ENCODE measurements at places on chromosomes 2 and 18.
A peak's percentile ranks its signal among the peaks of the same experiment; 100 is the strongest.

DNA sequence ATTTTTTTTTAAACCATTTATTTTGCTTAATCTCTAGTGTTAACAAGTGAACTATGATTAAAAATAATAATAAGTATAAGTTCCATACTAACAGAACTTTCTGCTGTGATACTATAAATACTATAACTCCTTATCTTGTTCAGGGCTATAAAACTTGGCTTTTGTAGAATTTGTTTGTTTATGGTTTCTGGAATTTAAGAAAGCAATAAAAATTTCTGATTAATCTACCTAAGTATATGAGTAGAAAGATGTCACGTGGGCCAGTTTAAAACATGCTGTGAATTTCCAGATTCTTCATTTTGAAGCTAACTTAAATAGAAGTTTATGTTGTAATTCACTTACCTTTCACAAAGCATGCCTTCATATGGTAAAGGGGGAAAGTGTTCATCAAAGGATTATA lies 1236.3 kb upstream of the ACVR2A start:
- no peak for DNase-seq
- H3K4me3 ChIP-seq, result no peak overlapping the region
- no peaks in the 10 kb centered on the region for H3K36me3 ChIP-seq
- no peak overlapping the region for H3K27ac ChIP-seq

DNA sequence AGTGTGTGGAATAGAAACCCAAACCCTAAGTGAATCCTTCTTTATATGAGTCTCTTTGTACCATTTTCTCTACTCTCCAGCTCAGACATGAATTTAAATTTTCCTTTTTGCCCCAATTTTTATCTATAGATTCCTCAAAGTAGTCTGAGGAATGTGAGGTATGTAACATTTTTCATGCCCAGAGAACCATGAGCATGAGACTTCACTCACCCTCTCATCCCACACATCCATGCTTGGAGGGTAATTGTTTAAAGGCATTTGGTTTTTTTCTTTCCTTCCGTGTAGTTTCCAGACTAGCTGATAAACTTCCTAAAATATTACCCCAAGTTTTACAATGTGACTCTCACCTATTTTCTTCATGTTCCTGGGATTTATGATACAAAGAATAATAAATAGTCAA lies 2056.8 kb upstream of the CELF4 start:
- no peak overlapping the region for H3K27ac ChIP-seq
- H3K4me3 ChIP-seq, result no peak overlapping the region
- H3K27me3 ChIP-seq, result no peaks in the 10 kb centered on the region
- DNase-seq, result no peak
- no peaks in the 10 kb centered on the region for H3K36me3 ChIP-seq
- no peaks in the 10 kb centered on the region for H3K4me1 ChIP-seq

DNA sequence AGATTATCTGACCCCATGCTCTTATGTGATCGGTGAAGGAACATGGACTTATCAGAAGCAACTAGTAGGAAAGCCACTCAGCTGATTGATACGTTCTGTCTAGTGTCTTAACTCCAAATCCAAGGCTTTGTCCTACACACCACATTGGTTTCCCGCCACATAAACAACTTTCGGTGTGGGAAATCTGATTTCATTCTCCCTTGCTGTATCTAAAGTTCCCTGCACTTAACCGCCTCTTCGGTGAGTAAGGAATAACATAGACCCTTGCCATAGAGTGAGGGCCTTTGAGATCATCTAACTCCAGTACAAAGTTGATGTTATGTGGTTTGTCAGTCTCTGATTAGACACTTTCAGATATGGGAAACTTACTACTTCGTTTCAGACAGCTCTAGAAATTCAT lies 538.2 kb upstream of the TNP1 start:
- H3K36me3 ChIP-seq, result no peaks in the 10 kb centered on the region
- no peaks in the 10 kb centered on the region for H3K4me1 ChIP-seq
- no peak for DNase-seq
- no peak overlapping the region for H3K4me3 ChIP-seq
- no peaks in the 10 kb centered on the region for H3K27me3 ChIP-seq

GRCh38 chr2:72694715-72695496 lies 130.9 kb downstream of the EXOC6B start:
- no peaks in the 10 kb centered on the region for H3K36me3 ChIP-seq
- 0 out of 2 replicates have a peak, but pooled peaks cover 4% of the 10 kb centered on the region for H3K4me1 ChIP-seq

DNA sequence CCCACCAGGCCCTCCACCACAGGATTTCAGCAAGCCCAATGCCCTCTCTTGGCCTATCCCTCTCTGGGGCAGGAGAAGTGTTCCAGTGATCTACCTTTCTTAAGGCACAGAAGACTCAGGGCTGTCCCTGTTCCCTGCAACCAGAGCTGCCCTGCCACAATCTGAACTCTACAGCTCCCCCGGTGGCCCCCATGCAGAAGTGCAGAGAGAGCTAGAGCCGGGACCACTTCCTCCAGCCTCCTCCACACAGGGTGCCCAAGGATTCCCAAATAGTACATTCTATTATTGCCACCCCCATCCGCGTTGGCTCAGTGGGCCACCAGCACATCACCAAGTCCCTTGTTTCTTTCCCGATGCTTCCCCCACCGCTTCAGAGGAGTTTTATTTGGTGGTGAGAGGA lies 114.8 kb upstream of the PTPRM start:
- peak; percentile 31 for DNase-seq
- no peaks in the 10 kb centered on the region for H3K36me3 ChIP-seq
- no peak overlapping the region for H3K4me3 ChIP-seq
- H3K4me1 ChIP-seq, result no peaks in the 10 kb centered on the region

DNA sequence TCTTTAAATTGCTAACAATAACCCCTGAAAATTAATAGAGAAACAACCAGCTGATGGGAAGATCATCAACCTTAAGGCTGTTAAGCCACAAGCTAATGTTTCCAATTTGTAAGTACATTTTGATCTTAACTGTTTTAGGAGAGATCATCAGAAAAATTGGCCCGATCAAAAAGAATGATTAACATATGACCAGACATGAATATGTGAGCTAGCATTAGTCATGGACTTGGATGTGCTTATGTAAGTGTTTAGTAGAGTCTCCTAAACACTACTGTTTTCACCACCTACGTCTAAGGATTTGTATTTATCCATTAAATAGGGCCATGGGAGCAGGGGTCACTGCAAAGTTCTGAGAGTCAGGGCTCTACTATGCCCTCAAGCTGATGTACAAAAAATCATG lies 4.3 kb downstream of the LMAN1 start:
- H3K27ac ChIP-seq, result no peak overlapping the region
- H3K27me3 ChIP-seq, result no peaks in the 10 kb centered on the region
- no peak for DNase-seq
- peaks cover 36% of the 10 kb centered on the region for H3K36me3 ChIP-seq

DNA sequence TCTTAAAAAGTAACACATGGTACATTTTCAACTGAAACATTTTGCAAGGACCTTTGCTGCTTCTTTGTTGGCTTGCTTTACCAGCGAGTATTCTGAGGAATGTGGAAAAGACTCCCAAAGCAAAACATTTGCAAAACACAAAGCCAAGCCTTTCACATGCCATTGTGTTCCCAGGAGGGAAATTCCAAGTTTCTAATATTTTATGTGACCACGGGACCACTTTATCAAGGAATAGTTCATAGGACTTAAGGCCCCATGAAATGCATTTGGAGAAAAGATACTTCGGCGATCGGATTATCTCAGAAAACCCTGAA lies 26.2 kb downstream of the CYP27C1 start:
- no peak overlapping the region for H3K27ac ChIP-seq
- no peaks in the 10 kb centered on the region for H3K36me3 ChIP-seq
- H3K4me1 ChIP-seq, result no peaks in the 10 kb centered on the region
- H3K4me3 ChIP-seq, result no peak overlapping the region
- 0 out of 2 replicates have a peak, but pooled peaks cover 7% of the 10 kb centered on the region for H3K27me3 ChIP-seq

- no peak for DNase-seq
- H3K4me3 ChIP-seq, result no peak overlapping the region
- no peaks in the 10 kb centered on the region for H3K27me3 ChIP-seq
- no peak overlapping the region for H3K27ac ChIP-seq
These were observed 76.9 kb downstream of the TTC21B start for GRCh38 chr2:165876712-165877111.

- no peaks in the 10 kb centered on the region for H3K27me3 ChIP-seq
- no peaks in the 10 kb centered on the region for H3K36me3 ChIP-seq
- no peak overlapping the region for H3K4me3 ChIP-seq
- H3K27ac ChIP-seq, result no peak overlapping the region
These were observed 97.4 kb downstream of the MEP1B start for GRCh38 chr18:32287249-32287648.

- no peak for DNase-seq
- H3K36me3 ChIP-seq, result no peaks in the 10 kb centered on the region
- H3K27me3 ChIP-seq, result no peaks in the 10 kb centered on the region
- H3K4me1 ChIP-seq, result peaks cover 43% of the 10 kb centered on the region
These were observed 1038.6 kb downstream of the SOCS6 start for GRCh38 chr18:71327441-71327840.

DNA sequence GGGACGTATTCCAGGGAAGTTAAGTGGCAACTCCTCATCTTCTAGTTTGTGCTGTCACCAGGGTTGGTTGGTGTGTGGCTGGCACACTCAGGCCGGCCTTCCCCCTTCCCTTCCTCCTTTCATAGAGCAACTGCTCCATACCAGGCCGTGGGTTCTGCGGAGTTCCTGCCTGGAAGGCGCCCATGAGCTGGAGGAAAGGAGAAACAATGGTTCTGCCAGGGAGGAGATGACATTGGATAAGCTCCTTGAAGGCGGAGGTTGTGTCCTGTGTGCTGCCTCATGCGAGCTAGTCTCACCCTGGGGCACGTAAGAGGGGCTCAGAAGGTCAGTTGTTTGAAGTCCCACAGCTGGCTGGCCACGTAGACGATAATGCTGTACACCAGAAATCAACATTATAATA lies 19.2 kb downstream of the ASAP2 start:
- H3K36me3 ChIP-seq, result no peaks in the 10 kb centered on the region
- H3K4me3 ChIP-seq, result no peak overlapping the region
- H3K27ac ChIP-seq, result no peak overlapping the region
- H3K4me1 ChIP-seq, result no peaks in the 10 kb centered on the region

DNA sequence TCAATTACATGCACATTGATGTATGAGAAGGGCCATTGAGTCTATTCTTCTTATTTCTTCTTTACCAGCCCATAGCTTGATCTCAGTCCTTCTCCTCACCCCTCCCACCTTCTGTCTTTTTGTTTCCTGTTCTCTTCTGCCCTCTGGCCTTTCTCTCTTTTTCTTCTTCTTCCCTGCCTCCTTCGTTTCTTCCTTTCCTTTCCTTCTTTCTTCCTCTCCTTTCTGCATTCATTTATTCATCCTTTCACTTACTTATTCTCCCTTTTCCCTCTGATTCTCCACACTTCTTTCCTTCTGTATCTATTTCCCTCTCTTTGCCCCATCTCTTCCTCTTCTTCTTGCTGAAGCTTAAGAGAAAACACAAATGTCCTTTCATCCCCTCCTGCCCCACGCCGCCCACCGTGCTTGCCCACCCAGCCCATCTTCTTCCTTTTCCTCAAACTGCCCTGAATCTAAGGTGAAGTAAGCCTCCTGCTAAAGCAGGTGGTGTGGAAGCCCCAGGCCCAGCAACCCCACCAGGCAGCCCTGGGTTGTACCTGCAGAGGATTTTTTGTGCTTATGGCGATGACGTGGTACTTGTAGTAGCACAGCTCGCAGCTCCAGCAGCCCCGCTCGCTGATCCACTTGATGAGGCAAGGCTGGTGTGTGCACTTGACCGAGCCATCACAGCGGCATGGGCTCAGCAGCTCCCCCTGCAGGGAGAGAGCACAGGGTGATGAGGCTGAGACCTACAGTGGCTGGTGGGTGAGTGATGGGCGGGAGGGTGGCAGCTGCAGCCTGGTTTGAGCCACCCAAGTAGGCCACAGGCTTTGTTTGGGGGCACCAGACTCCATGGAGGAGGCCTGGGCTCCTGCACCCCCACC lies 89.0 kb downstream of the MARCHF4 start:
- H3K36me3 ChIP-seq, result no peaks in the 10 kb centered on the region
- no peak for DNase-seq
- peaks cover 2% of the 10 kb centered on the region for H3K4me1 ChIP-seq
- H3K27ac ChIP-seq, result no peak overlapping the region
- no peak overlapping the region for H3K4me3 ChIP-seq

DNA sequence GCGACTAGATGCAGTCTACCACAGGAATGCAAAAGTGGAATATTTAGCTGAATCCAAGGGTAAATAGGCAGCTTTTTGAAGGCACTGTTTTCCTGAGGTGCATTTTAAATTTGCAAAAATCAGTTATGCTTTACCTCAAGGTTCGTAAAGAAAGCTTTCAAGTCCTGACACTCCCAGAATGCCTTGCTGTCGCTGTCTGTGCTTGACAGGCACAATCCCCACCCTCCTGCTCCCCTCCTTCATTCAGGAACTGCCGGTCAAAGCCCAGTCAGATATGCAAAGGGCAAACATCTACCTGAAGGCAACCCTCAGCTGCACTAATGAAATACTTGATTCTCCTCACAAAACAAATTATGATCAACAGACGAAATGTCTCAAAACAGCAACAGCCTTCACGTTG lies 97.4 kb upstream of the DDX18 start:
- H3K27ac ChIP-seq, result no peak overlapping the region
- DNase-seq, result no peak
- H3K4me3 ChIP-seq, result no peak overlapping the region

DNA sequence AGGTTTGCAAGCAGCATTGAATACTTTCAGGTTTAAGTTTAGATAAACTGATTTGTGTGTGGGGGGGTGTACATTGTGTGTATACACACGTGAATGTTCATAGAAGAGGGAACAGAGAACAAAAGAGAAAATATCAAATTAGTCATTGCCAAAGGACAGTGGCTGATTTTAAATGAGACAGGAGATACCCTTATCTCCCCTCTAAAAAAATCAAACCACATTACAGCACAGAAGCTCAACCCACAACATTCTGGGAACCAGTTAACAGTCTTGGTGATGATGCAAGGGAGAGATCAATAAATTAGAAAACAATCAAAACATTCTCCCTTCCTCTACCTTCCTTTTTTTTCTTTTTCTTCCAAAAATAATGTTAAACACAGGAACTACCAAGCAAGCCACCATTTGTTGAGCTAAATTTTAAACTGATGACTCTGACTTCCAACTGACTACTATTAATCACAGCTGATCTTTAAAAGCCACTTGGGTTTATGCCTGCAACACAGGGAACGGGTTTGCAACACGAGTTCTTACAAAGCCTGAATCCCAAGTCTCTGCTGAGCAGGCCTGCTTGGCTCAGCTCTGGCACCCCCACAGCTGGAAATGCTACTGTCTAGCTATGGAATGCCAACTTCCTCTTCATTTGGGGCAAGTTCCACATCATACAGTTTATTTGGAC lies 119.2 kb upstream of the ACVR1C start:
- DNase-seq, result no peak
- no peaks in the 10 kb centered on the region for H3K36me3 ChIP-seq
- H3K27me3 ChIP-seq, result no peaks in the 10 kb centered on the region
- H3K27ac ChIP-seq, result no peak overlapping the region
- H3K4me3 ChIP-seq, result no peak overlapping the region

- DNase-seq, result no peak
- no peak overlapping the region for H3K4me3 ChIP-seq
- H3K36me3 ChIP-seq, result no peaks in the 10 kb centered on the region
- no peaks in the 10 kb centered on the region for H3K27me3 ChIP-seq
- H3K4me1 ChIP-seq, result no peaks in the 10 kb centered on the region
These were observed 255.1 kb upstream of the TMEM200C start for GRCh38 chr18:6150430-6150829.

DNA sequence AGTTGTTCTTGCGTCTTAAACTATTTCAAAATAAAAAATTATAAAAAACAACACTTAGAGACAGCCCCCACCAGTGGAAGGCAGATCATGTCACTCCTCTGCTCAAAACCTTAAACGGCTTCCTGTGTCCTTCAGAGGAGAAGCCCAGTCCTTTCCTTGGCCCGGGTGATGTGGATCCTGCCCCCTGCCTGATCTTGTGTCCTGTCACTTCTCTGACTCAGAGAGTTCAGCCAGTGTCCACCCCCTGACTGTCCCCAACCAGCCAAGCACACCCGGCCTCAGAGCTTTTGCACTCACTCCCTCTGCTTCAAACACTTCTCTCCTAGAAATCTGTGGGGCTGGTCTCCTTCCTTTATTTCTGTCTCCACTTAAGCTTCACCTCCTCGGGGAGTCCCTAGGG lies 35.4 kb downstream of the TOGARAM2 start:
- DNase-seq, result no peak
- H3K36me3 ChIP-seq, result no peaks in the 10 kb centered on the region
- no peaks in the 10 kb centered on the region for H3K4me1 ChIP-seq
